Activated CD8-positive, alpha-beta memory T cell treated with anti-CD3 and anti-CD28 coated beads, Interleukin-2, amount 10 ng/mL, durations not matched to agents 7 days and 5 days (primary cell): ENCODE measurements at places on chromosomes 3 and 15. TPM values are rescaled to one million over a fixed set of nuclear protein-coding genes. Genes with fewer than 3 reads are reported as not detected.

- H3K27me3 ChIP-seq = peaks cover 3% of the 10 kb centered on the region
- no peak overlapping the region for H3K4me3 ChIP-seq
- peaks cover under 1% of the 10 kb centered on the region for H3K4me1 ChIP-seq
Measured at GRCh38 chr15:39670687-39671086, 89.8 kb downstream of the THBS1 start.

- H3K4me1 ChIP-seq = no peaks in the 10 kb centered on the region
- H3K4me3 ChIP-seq = no peak overlapping the region
- H3K27ac ChIP-seq = no peak overlapping the region
Measured at GRCh38 chr3:23640471-23641146, 165.1 kb upstream of the UBE2E1 start.

Gene MST1R
- 1.2 TPM for total RNA-seq

Gene CHL1
- not detected for total RNA-seq

Gene GOLGA6A
- not detected for total RNA-seq

Gene DZIP1L
- 0.38 TPM for total RNA-seq

Gene TIGIT
- total RNA-seq = 367 TPM
